ENCODE measurements at places on chromosomes 3 and 15. TPM values are rescaled to one million over a fixed set of nuclear protein-coding genes. Genes with fewer than 3 reads are reported as not detected.

STAB1 gene
- 124 TPM for total RNA-seq

GRCh38 chr3:44772099-44772442 is 10.5 kb downstream of the KIF15 start:
- H3K36me3 ChIP-seq, result no peaks in the 10 kb centered on the region

DNA sequence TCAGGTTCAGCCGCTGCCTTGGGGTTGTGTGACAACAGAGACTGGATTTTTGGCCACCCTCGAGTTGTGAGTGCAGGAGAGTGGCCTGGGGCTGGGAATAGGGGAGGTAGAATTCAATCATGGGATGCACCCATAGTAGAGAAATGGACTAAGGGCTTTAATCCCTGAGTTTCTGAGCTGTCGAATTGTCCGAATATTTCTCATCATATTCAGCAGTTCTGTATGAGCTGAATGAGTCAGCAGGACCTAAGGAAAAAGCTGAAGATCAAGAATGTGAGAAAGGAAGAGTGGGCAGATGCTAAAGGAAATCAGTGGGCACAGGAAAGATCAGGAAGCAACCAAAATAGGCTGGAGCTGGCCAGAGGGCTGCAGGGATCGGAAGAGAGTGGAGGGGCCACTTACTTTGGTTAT is 44.4 kb upstream of the SACM1L start:
- H3K27ac ChIP-seq, result peak overlapping the region; percentile 60
- H3K36me3 ChIP-seq, result no peaks in the 10 kb centered on the region

- DNase-seq, result no peak
- peaks cover 15% of the 10 kb centered on the region for H3K4me1 ChIP-seq
- H3K27me3 ChIP-seq, result no peaks in the 10 kb centered on the region
- no peak overlapping the region for H3K4me3 ChIP-seq
- H3K27ac ChIP-seq, result no peak overlapping the region
- H3K36me3 ChIP-seq, result no peaks in the 10 kb centered on the region
Measured at GRCh38 chr3:30602946-30603345, 3.5 kb upstream of the TGFBR2 start.

GRCh38 chr3:153623834-153624233 is 461.8 kb downstream of the RAP2B start:
- DNase-seq, result no peak
- H3K4me3 ChIP-seq, result no peak overlapping the region
- no peaks in the 10 kb centered on the region for H3K27me3 ChIP-seq
- no peak overlapping the region for H3K27ac ChIP-seq
- no peaks in the 10 kb centered on the region for H3K36me3 ChIP-seq

GRCh38 chr3:67083277-67083676 is 85.2 kb downstream of the KBTBD8 start:
- H3K27ac ChIP-seq, result no peak overlapping the region
- H3K27me3 ChIP-seq, result no peaks in the 10 kb centered on the region
- no peak overlapping the region for H3K4me3 ChIP-seq
- H3K4me1 ChIP-seq, result no peaks in the 10 kb centered on the region

DNA sequence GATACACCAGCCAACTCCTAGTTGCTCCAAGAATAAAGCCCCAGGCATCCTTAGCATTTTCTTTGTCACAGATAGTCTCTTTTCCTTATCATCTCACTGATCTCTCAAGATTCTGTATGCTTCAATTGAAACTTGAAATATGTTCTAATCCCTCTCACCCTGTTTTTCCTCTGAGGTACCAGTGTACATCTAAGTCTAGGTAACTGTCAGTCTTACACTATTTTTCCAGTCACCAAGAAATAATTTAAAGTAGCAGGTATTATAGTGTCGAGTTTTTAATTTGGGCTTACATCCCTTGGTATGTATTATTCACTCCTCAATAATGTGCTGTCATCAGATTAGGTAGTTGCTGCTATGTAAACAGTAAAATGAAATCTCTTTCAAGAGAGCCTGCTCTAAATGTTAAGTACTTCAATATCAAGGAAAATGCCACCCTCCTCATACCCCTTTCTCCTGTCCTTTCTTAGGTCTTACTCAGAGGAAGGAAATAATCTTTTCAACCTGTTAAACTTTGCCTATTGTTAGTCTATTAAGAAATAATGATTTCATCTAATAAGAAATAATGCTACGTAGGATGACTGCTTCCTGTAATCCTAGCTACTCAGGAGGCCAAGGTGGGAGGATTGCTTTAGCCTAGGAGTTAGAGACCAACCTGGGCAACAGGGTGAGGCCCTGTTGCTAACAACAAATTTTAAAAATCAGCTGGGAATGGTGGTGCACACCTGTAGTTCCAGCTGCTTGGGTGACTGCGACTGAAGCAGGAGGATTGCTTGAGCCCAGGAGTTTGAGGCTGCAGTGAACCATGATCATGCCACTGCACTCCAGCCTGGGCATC is 39.8 kb downstream of the TSC22D2 start:
- H3K27me3 ChIP-seq, result no peaks in the 10 kb centered on the region
- no peak overlapping the region for H3K4me3 ChIP-seq
- peaks cover 43% of the 10 kb centered on the region for H3K4me1 ChIP-seq
- no peaks in the 10 kb centered on the region for H3K36me3 ChIP-seq
- no peak overlapping the region for H3K27ac ChIP-seq

All from vagina (tissue), 2 donors.